ENCODE measurements at places on chromosomes 6 and 20. TPM values are rescaled to one million over a fixed set of nuclear protein-coding genes. Genes with fewer than 3 reads are reported as not detected.

SRMS gene
- not detected for total RNA-seq

TTBK1 gene
- 0.05 TPM for total RNA-seq

ZNF831 gene
- total RNA-seq: not detected

CFB gene
- 2.4 TPM for total RNA-seq

NFYA gene
- 13.4 TPM for total RNA-seq

C6orf52 gene
- 1.1 TPM for total RNA-seq

CCN5 gene
- total RNA-seq: 29.3 TPM

DACT2 gene
- 0.20 TPM for total RNA-seq

BLOC1S5 gene
- 5.7 TPM for total RNA-seq
